ENCODE measurements at places on chromosomes 5 and 9. TPM values are rescaled to one million over a fixed set of nuclear protein-coding genes. Genes with fewer than 3 reads are reported as not detected.

- DNase-seq: no peak
Observed at GRCh38 chr9:92483627-92484545, 1.6 kb upstream of the ASPN start.

- no peak for DNase-seq
Observed at GRCh38 chr9:130782886-130783530, 52.0 kb upstream of the ABL1 start.

The KLF9 gene
- total RNA-seq: 0.25 TPM

The SMIM33 gene
- not detected for total RNA-seq

DNA sequence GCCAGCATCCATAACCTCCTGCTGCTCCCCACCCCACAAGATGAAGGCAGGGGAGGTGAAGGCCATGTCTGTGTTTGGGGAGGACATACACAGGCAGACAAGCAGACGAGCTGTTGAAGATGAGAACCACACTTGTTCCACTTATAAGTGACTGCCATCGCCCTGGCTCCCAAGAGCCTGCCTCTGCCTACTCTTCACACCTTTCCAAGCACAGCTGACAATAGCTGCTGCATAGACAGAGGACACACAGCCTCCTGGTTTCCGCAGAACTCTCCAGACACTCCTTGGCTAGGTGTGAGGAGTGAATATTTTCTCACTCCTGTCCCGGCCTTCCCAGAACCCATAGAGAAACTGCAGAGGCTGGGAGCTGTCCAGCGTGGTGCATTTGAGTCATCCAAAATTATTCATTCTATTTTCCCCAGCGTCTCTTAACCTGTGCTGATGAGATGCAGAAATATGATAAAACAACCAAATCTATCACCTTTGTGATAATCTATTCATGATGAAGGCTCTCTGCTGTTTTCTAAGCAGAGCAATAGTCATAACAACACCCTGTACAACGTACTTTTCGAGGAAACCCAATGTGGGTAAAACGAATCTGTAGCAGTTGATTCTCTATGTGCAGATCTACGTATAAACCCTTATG, 24.7 kb downstream of the KLF9 start:
- no peak for DNase-seq

- no peak for DNase-seq
Observed at GRCh38 chr5:180801596-180802324, 846 bp downstream of the MGAT1 start.

DNA sequence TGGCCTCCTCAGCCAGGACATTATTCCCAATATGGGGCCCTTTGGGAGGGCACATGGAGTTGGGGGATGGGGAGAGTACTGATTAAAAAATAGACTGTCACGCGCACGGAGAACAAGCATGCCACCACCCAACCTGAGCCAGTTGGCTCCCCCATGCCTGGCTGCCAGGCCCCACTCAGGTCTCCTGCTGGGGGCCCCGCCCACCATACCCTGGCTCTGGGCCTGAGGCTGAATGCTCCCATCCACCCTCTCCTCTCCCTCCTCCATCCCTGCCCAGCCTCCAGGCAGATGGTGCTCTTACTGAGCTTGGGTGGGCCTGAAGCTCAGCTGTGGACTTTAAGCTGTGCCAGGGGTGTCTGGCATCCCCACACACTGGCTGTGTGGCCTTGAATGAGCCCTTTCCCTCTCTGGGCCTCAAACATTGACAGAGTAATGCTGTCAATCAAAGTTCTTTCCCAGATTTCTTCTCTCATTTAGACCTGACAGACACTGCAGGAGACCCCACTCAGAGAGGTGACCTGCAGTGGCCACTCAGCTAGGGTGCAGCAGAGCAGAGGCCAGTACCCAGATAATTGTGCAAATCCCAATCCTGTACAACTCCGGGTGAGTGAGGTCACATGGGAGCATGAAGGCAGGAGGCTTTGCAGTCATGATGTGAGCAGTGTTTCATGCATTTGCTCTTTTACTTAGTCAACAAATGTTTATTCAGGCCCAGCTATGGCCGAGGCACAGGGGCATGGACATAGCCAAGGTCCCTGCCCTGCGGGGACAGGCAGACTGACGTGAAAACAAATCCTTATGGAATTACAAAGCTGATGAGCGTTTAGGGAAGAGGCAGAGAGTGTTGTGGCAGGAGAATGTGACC, 9.8 kb upstream of the SYNPO start:
- no peak for DNase-seq

GRCh38 chr9:134940236-134941208, 22.8 kb upstream of the FCN1 start:
- DNase-seq: no peak

DNA sequence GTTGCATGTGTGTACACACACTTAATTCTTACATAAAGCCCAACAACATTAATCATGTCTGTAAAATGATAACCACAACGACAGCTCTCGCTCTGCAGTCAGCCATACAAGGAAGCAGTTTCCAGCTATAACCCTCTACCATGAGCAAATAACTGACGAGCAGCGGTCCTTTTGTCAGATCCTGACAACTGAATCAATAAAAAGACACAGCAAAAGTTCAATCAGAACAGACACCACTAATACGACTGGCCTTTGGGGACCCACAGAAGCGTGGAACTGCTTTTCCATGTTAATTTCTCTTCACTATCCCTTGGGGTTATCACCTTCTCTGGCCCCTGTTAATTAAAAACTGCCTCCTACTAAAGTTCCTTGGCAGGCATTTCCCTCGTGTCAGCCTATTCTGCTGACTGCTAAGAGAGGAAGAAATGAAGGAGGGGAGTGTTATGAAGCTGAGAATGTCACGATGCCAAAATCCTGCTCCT, 722.8 kb upstream of the GRAMD2B start:
- peak; percentile 49 for DNase-seq
